GM12878 (cell line): ENCODE measurements at places on chromosomes 16 and 17. TPM values are rescaled to one million over a fixed set of nuclear protein-coding genes. Genes with fewer than 3 reads are reported as not detected.

GRCh38 chr17:58341861-58342475, 10.0 kb downstream of the SUPT4H1 start:
- DNase-seq = no peak

DNA sequence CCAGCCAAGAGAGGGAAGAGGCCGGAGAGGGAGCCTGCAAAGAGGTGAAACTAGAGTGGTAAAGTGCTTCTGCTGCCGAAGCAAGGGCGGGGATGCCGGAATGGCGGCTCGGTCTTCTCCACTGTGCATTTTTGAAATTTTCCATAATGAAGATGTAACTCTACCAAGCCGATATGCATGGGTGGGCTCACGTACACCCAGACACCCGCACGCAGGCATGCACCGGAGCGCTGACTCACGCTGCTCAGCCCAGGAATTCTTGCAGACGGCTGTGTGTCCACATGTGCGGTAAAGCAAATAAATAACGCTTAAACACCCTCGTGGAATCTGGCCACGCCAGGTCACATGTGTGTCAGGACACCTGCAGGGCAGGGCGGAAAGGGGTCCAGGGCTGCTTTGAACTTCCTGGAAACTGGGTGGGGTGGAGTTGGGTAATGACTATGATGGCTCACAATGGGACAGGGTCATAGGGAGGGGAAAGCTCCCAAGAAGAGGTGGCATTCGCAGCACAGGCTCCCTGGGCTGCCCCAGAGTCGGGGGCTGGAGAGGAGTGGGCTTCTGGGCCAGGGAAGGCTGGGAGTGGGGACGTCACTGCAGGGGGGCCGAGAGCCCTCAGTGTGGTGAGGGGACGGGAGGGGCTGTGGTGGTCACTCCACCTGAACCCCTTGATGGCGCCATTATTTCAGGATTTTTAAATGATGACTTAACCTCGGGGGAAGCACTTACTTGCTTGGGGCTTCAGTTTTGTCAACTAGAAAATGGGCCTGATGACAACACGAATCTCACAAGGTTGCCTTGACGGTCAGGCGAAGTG, 265.5 kb downstream of the PARN start:
- no peak for DNase-seq

DNA sequence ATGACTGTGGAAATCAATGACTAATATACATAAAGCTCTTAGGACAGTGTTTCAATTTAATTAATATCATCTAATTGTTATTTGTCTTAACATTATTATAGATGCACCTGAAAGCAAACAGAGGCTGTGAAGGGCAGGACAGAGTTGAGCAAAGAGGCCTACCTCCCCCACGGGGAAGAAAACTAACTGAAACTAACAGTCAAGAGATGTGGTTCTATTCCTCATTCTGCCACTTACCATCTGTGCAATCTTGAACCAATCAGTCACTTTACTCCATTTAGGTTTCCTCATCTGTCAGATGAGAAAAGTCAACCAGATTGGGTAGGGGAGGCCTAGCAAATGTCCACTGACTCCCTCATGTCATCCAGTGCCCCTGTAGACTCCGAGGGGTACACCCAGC, 59.1 kb downstream of the C17orf67 start:
- DNase-seq = no peak

DNA sequence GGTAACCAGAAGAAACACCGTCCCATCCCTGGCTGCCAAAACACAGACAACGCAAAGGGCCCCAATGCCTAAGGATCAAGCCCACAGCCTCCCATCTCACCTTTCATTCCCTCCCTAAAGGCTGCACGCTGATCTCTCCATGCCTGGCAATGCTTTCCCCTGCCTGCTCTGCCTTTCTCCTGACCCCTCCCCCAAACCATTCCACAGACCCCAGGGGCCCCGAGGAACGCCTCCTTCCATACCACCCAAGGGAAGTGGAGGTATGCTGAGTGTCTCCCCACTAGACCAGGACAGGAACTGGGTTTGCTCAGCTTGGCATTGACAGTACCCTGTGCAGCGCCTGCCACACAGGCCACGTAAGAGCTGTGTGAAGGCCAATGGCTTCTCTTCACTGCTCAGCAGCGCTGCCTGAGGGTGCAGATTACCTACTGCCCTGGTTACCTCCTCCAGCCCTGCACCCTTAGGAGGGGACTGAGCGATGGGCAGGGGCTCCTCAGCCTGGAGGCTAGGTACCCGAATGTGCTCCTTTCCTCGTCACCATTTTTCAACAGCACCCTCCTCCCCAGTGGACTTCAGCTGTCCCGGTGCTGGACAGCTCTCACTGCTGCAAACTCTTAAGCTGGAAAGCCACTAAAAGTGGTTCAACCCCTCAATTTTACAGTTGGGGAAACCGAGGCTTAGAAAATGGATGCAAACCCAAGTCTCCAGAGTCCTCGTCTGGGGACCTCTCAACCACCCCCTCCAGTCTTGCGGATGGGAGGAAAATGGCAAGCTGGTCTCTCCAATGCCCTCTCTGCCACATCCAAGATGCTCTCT, 45.0 kb downstream of the SRCIN1 start:
- DNase-seq = no peak

DNA sequence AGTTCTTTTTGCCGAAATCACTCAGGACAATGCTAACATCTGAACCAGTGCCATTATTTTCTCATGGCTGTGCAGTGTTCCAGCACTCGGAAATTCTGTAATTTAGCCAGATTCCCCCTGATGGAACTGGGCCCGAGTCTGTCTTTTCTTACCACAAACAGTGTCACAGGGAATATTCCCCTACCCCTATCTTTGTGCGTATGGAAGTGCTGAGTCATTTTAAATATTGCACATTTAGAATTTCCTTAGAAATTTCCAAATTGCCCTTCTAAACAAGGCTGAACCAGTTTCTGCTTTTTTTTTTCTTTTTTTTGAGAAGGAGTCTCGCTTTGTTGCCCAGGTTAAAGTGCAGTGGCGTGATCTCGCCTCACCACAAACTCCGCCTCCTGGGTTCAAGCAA, 88.0 kb upstream of the CREBBP start:
- DNase-seq = no peak

DNA sequence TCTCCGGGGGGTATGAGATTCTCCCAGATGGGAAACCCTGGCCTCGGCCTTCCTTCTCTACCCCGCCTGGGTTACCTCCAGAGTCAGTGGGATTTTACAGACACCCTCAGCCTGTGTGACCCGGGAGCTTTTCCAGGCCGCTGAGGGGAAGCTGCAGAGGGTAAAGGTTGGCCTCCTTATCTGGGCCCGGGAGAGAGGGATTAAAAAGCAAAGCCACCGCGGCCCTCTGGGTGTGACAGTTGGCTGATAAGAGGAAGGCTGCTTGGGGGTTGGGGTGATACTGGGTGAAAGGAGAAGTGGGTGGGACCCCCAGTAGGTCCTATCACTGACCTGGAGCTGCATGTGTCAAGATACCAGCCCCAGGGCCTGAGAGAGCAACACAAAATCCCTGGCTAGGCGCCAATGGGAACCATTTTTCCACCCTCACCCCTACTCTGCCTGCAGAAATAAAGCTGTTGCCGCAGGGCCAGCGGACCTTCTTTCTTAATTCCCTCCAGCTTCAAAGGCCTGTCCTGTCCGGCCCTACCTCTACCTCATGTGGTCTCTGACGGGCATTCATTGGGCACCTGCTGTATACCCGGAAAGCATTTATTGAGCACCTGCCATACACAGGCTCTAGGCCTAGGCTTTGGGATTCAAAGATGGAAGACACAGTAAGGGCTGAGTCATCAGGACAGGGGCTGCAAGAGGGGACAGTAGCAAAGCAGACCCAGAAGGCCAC, 77.6 kb upstream of the GSE1 start:
- DNase-seq = no peak

GRCh38 chr17:57482657-57483056, 226.3 kb downstream of the MSI2 start:
- no peak for DNase-seq

The DLX4 gene
- 0.13 TPM in 1 of 2 replicates, not detected in the other for polyA plus RNA-seq

DNA sequence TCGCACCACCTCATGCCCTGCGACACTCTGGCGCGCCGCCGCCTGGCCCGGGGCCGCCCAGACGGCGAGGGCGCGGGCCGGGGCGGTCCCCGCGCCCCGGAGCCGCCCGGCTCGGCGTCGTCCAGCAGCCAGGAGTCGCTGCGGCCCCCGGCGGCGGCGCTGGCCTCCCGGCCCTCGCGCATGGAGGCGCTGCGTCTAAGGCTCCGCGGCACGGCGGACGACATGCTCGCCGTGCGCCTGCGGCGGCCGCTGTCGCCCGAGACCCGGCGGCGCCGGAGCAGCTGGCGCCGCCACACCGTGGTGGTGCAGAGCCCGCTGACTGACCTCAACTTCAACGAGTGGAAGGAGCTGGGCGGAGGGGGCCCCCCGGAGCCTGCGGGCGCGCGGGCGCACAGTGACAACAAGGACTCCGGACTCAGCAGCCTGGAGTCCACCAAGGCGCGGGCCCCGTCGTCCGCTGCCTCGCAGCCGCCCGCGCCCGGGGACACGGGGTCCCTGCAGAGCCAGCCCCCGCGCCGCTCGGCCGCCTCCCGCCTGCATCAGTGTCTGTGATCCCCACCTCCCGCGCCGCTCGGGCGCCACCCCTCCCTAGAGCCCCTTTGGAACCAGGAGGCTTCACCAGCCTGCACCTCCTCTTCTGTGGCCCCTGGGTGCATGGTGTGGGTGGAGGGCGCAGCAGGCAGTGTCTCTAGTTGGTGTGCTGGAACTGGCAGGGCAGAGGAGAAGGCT, 82.3 kb downstream of the ARHGAP23 start:
- DNase-seq = no peak

DNA sequence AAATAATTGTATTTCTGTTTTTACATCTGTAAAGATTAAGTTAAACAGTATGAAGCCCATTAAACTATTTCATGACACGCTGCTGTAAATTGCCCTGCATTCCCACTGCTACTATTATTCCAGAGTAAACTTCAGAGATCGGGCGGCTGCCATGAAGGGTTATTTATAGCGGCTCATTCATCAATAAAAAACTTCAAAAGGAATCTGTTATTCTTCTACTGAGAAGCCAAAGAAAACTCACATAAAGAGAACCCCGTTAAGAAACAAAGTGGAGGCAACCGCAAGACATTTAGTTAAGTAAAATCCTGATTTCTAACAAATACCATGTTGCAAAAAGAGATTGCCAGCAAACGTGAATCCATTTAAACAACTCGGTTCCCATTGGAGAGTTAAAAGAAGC, 16.4 kb downstream of the FOXL1 start:
- no peak for DNase-seq

- no peak for DNase-seq
These were observed 9.9 kb downstream of the RABEP2 start for GRCh38 chr16:28915181-28915580.

DNA sequence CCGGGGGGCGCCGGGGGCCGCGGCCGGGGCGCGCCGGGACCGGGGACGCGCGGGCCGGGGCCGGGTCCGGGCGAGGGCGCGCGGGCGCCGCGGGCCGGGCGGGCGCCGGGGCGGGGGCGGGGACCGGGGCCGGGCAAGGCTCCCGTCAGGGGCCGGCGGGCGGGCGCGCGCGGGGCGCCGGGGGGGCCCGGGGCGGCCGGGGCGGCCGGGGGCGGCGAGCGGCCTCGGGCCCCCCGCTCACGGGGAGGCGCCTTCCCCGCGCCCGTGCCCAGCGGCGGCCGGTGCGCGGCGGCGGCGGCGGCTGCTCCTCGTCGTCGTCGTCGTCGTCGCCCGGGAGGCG, 563 bp downstream of the ZCCHC14 start:
- no peak for DNase-seq

The NUDT7 gene
- 3.6 and 6.1 TPM in 2 replicates for polyA plus RNA-seq

GRCh38 chr17:40072040-40072734, 9.4 kb downstream of the THRA start:
- no peak for DNase-seq

GRCh38 chr17:40499551-40500189, 1.8 kb downstream of the TNS4 start:
- no peak for DNase-seq

- no peak for DNase-seq
These were observed 1.3 kb downstream of the DGKE start for GRCh38 chr17:56835264-56835585.

- DNase-seq = no peak
These were observed 147.0 kb upstream of the CIBAR2 start for GRCh38 chr16:85259115-85259831.

DNA sequence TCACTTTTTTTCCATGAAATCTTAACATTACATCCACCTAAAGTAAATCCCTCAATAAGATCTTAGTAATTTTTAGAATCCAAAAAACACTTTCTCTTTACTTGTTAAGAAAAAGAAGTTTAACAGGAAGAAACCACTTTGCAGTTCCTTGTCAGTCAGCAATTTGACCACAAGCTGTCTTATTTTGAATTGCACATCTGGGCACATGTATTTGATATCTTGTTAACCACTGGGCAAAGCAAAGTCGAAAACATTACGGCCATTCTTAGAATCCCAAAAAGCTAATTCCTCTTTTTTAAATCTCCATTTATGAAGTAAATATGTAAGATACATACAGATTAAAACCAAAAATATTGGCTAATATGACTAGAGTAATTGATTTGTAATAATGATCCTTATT, 1.1 kb downstream of the ABCA10 start:
- no peak for DNase-seq

DNA sequence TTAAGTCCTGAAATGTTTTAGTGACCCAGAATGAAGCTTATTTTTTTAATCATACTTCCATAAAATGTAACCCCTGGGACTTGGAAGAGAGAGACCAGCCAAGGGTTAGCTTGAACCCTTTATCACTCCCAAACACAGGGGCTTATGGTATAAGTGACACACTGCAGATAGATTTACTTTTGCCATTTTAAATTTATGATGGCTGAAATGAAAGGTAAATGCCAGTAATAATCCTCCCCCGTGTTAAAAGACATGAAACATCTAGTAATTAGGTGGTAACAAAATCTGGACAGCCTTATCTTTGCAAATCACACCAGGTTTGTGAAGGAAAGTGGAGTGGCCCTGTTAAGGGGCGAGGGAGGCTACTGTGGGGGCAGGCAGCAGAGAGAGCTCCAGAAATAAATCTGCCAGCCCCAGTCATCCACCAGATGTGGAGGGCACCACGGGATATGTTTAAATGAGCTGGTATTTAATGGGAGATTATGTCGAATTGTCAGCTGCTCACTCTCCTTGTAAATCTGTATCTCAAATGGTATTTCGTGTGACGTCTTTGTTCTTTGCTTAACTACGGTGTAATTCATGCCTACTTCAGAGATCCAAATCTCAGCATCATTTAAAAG, 326.5 kb downstream of the WWOX start:
- DNase-seq = no peak
